ENCODE measurements at places on chromosomes 3 and 15.

GRCh38 chr3:134328147-134328591 lies 46.1 kb downstream of the AMOTL2 start:
- DNase-seq, result no peak

DNA sequence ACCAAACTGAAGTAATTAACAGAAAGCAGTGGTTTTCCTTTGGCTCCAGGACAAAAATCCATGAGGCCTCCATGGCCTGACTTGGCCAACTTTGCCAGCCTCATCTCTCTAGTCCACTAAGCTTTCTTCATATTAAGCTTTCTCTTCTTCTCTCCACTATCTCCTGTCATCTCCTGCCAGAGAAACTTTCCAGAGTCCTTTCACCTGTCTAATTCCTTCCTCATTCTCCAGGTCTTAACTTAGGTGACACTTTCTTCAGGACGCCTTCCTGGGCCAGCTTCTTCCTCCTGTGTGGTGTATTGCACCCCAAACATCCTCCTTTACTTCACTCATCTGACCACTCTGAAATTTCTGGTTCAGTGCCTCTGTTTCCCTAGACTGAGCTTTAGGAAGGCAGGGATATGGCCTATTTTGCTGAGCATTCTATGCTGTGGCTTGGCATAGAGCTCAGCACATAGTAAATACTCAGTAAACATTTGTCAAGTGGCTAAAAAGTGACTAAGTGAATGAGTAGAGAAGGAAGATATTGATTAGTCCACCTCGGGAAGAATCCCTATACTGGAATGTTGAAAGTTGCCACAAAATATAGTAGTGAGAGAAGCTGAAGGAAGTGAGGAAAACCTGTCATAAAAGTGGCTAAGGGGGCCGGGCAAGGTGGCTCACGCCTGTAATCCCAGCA lies 34.6 kb upstream of the IGF2BP2 start:
- no peak for DNase-seq

DNA sequence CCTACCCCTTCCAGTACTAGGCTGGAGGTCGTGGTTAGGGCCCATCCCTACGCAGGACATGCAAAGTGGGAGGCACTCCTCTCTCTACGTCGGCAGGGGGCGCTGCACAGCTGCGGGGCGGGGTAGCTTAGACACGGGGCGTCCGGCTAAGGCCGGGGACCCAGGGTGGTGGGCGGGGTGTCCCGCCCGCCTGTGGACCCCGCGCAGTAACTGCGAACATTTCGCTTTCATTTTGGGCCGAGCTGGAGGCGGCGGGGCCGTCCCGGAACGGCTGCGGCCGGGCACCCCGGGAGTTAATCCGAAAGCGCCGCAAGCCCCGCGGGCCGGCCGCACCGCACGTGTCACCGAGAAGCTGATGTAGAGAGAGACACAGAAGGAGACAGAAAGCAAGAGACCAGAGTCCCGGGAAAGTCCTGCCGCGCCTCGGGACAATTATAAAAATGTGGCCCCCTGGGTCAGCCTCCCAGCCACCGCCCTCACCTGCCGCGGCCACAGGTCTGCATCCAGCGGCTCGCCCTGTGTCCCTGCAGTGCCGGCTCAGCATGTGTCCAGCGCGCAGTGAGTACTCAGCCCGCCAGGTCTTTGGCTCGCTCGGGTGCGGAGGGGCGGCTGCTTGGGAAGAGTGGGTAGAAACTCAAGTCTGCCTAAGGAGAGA lies at the start of gene IL12A:
IL12A (plus strand) TSS at position 219 of the 655 bp plus-strand sequence.
- peak; percentile 43 for DNase-seq

- no peak for DNase-seq
Measured at GRCh38 chr3:113643583-113643982, 52.9 kb downstream of the USF3 start.

- DNase-seq, result no peak
Measured at GRCh38 chr3:136730595-136731273, 21.4 kb downstream of the STAG1 start.

- DNase-seq, result peak; percentile 40
Measured at GRCh38 chr3:136250903-136251460, 842 bp downstream of the PCCB start.

DNA sequence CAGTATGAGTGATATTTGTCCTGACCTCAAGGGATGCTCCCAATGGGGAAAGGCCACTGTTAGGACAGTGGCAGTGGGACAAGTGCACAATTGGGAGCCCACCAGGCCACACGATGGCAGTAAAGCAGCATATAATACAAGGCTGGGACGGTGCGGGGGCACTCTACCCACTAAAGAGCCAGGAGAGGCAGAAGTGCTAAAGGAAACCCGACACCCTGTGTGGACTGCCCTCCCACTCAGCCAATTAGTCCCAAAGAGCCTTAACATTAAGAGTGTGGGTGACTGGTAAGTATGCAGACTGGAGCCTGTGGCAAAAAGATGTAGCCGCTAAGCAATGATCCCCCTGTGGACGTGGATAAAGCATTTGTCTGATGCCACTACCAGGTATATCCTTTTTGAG lies 8.2 kb upstream of the ZNF589 start:
- DNase-seq, result peak; percentile 31

DNA sequence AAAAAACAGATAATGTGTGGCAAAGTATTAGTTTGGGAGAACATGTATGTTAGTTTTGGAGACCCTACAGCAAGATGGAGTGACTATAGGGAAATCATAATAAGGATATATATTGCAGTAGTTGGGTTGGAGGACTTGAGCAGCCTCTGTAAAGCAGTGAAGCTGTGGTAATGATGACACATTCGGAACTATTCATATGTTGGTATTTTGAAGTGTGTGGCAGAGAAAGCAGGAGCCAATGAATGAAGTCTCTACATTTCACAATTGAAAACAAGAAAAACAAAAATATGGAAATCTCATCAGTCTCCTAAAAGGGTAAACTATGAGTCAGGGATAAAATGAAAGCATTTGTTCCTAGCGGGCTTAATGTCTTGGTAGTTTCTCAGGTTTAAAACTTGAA lies 645.9 kb downstream of the OTOL1 start:
- DNase-seq, result no peak

GRCh38 chr3:137761563-137762503 lies 2.3 kb upstream of the SOX14 start:
- no peak for DNase-seq

- no peak for DNase-seq
Measured at GRCh38 chr3:149639093-149639486, 18.7 kb downstream of the WWTR1 start.

DNA sequence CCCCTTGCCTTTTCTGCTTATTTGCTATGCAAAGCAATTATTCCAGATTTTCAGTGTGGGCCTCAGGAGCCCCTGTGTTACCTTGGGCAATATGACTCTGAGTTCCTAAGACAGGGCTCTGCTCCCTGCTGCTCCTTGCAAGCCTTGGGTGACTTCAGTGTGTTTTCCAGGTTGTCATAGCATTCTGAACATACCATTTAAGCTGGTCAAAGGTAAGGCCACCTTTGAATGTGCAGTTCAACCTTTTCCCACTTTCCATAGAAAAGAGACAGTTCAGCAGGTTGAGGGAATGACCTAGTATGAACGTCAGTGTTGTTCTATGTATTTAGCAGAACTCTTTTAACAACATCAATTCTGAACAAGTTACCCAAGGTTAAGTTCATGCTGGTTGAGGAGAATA lies 302.2 kb downstream of the PTPRG start:
- no peak for DNase-seq

DNA sequence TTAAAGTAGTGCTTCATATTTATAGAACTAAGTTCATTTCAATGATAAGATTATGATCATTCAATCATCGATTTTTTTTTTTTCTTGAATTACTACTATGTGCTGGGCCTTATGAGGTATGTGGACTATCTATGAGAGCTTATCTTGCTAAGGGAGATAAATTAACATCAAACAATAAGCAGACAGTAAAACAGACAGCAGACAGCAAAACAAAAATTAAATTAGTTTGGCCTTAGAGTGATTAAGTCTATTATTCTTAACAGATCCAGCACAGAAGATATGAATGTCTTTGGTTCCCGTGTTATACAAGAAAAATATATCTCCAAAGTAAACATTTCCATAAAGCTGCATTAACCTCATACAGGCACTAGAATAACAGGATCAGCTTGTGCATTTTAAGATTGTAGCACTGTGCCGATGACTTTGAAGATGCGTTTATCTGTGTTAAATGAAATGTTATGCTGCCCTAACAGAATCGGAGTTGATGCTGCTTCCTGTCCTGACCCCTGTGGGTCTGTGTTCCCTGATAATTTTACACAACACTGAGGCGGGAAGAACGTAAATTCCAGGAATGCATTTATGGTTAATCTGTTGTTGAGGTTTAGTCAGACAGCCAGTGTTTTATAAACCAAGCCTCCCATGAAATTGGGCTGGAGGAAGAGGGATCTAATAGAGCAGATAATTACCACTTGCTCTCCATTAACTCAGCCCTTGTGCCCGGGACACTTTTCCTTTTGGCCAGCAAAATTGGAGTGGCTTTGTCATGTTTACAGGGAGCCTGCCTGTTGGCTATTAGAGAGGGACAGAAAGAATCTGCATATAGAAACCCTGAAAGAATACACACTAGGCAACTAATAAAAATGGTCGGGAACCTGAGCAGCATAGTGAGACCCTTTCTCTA lies 80.8 kb downstream of the GHSR start:
- no peak for DNase-seq

GRCh38 chr3:51722362-51722761 lies 15.5 kb downstream of the GRM2 start:
- no peak for DNase-seq

DNA sequence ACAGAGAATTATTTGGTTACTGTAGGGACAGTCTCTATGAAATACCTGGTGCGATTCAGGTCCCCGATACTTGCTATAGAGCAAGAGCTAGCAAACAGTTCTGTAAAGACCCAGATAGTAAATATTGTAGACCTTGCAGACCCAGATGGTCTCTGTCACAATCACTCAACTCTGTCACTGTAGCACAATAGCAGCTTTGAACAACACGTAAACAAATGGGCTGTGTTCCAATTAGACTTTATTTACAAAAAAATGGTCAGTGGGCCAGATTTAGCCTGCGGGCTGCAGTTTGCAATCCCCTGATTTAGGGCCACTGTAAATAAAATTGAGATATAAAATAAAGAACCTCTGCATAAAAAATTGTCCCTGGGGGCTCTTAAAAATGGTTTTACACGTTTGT lies 127.7 kb downstream of the SV2B start:
- DNase-seq, result no peak

GRCh38 chr15:28098766-28099554 lies at the start of gene OCA2:
OCA2 (minus strand) TSS chr15:28099315; CDS start chr15:28081874, 17,441 bp downstream.
- DNase-seq, result no peak

DNA sequence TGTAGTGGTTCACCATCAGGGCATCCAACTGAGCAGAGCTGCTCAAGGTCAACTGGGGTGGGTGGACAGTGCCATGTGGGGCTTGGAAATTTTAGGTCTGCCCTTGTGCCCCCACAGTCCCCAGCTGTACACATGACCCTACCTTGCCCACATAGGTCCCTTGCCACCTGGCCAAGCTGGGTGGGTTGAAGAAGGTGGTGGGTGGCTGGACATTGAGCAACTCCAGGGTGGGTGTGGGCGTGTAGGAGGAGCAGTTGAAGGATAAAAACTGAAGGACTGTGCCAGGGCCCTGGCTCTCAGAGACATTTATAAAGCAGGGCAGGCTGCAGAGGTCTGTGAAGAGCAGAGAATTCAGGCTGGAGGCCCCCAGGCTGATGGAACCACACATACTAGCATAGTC lies 568 bp downstream of the CDHR4 start:
- DNase-seq, result no peak

DNA sequence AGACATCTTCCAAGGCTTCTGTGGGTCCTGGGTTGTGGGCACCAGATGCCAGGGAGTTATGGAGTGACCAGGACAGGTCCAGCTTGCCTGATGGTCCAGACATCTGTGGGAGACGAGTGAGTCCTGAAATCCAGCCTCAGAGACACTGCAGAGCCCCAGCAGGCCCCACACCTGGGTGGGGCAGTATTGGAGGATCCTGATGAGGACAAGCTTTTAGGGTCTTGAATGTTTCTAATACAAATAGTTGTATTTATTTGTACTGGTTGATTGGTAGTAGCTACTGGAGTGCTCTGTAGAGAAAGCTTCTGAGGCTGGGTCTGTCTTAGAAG lies 67.5 kb upstream of the PRR23C start:
- no peak for DNase-seq

- DNase-seq, result no peak
Measured at GRCh38 chr3:111588527-111588926, 6.6 kb downstream of the ZBED2 start.

GRCh38 chr15:51263726-51264125 lies 74.7 kb downstream of the CYP19A1 start:
- DNase-seq, result no peak

DNA sequence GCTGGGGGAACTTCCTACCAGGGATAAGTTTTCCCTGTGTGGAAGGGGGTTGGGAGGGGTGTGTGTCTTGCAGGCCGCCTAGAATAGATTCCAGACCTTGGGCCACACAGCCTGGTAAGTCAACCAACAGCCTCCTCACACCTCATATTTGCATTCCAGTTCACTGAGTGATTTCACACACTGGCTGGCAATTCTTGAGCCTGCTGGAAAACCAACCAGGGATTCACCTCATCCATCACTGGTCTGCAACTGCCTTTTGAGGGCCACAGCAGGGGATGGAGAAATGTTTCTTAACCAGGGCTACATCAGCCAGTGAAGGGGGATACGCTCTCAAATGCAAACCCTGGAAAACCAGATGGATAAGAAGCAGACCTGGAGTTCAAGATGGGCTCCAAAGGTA lies 2.0 kb downstream of the FSTL1 start:
- no peak for DNase-seq

DNA sequence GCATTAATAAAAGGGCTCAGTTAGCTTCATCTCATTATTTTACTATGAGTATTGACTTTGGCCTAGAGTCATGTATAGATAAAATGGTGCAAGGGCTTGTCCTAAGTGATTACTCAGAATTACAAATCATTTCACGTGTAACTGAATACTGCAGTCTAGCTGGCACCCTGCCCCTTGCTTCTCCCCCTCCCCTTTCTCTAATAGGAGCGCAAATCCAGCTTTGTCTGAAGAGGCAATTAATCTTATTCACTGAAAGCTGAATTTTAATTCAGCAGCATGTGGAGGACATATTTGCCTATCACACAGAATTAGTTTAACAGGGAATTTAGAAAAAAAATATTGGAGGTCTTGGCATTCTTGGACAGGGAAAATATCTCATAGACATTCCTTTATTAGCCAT lies 412.1 kb upstream of the DPH6 start:
- DNase-seq, result peak; percentile 83

- DNase-seq, result no peak
Measured at GRCh38 chr3:51709004-51709420, 2.1 kb downstream of the GRM2 start.

GRCh38 chr15:89770041-89770440 lies 6.1 kb upstream of the MESP2 start:
- no peak for DNase-seq

- DNase-seq, result no peak
Measured at GRCh38 chr3:10136426-10137005, 5.1 kb upstream of the VHL start.

DNA sequence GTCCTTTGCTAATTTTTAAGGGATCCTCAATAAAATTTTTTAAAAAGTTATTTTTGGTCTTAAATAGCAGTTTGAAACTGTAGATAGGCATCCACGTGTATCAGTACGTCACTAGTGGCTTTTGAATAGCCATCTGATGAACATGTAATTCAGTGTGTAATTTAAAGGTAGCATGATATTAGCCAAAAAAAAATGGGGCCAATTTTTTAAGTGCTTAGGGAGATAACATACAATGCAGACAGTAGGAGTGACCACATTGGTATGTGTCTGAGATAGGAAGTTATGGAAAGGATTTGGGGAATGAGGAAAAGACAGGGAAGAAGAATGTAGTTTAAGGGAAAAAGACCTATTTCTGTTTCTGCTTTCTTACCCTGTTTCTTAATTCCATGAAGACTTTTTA lies 2.5 kb downstream of the AP4E1 start:
- no peak for DNase-seq

Measured in NCI-H1436 (cell line).